RPMI8226 (cell line): ENCODE measurements at places on chromosomes 5 and 9.
A peak's percentile ranks its signal among the peaks of the same experiment; 100 is the strongest.

DNA sequence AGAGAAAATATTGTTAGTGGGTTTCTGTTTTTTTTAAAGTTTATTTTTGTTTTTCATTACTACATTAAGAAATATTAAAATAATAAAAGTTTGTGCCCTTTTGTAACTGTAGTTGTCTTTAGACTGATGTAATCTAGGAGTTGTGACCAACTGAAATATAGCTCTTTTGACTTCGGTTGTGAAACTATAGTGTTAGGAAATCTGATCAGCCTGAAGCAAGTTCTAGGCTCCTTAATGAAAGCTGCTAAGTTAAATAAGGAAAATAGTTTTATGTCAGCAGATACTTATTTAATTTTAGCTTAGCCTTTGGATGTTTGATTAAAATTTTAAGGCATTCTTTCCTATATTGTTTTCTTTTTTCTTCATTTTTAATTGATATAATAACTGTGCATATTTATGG lies 14.2 kb downstream of the AP3S1 start:
- DNase-seq, result no peak

DNA sequence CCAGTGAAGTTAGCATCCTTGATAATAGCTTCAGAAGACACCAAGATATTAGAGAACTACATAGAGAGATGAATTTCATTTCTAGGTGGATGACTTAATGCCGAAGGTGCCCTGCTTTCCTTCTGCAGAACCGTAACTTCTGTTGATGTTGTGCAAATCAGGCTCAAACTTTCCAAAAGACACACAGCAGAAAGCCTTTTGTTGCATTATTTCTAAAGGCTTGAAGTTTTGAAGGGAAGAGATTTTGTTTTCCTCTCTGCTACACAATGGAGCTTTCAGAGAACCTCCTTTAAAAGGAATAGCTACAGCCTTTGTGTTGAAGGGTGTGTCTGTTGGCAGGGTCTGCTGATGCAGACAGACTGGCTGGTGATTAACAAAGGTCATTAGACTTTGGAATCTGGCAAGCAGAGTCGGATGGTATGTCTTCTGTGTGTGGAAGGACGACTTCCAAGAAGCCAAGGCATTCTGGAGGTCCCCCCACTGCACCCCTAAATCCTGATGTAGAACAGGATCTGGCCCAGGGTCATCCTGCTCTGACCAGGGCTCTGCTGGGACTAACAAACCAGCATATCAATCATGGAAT lies 57.8 kb downstream of the ZNF462 start:
- no peak for DNase-seq

- peak; percentile 44 for DNase-seq
Measured at GRCh38 chr9:120913647-120914264, 12.8 kb downstream of the TRAF1 start.

DNA sequence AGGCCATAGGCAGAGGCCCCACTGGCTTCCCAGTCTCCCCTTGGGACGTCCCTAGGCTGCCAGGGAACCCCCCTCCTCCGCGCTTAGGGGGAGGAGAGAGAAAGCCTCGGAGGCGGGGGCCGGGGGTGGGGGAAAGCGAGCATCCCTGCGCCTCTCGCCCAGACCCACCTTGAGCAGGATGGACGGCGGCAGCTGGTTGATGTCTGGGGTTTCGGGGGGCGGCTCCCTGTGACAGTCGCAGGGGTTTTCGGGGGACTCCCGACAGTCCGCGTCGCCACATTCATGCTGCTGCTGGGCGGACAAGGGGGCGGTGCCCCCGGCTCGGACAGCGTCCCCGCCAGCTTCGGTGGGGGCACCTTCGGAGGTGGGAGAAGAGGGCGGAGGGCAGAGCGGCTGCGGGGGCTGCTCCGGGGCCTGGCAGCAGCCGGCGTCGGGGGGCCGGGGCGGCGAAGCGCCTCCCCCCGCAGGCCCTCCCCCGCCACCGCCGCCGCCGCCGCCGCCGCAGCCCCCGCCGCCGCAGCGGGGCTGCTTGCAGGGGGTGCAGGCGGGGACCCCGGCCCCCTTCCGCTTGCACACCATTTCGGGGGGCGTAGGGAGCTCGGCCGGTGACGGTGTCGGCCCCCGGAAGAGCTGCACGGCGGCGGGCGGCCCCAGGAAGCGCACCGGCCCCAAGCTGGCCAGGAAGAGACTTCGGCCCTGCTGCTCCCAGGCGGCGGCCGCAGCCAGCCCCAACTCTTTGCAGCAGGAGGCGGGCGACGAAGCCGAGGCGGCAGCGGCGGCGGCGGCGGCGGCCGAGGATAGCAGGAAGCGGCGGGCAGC lies 1.2 kb downstream of the FBXL17 start:
- peak; percentile 28 for DNase-seq

DNA sequence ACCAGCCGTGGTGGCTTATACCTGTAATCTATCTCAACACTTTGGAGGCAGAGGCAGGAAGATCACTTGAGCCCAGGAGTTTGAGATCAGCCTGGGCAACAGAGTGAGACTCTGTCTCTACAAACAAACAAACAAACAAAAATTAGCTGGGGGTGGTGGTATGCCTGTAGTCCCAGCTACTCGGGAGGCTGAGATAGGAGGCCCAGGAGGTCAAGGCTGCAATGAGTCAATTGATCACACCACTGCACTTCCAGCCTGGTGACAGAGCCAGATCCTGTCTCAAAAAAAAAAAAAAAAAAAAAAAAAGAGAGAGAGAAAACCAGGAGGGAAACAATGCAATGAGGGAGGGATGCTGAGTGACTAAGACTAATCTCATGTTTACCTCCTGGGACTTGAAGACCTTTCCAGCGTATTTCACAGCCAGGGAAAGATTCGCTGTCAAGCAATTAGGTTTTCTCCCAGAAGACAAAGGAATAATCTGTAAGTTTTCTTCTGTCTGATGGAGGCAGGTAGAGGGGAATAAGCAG lies 51.1 kb upstream of the MIER3 start:
- no peak for DNase-seq

GRCh38 chr5:16493261-16493660 lies 27.7 kb upstream of the ZNF622 start:
- no peak for DNase-seq

DNA sequence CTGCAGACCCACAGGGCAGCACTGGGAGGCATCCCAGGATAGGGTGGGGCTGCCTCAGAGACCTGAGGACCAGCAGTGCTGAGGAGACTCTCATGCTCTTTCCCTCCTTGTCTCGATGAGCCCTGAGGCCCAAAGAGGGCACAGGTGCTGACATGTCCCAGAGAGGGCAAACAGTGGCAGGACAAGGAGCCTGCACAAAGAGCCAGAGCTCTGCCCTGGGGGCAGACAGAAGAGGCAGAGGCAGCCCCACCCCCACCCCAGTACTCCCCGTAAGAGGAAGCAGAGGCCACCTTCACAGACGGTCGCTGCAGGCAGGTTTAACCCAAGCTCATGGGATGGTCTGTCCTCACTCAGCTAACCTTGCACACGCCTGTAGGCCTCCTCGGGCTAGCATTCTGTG lies 29.4 kb upstream of the TTLL11 start:
- DNase-seq, result no peak

DNA sequence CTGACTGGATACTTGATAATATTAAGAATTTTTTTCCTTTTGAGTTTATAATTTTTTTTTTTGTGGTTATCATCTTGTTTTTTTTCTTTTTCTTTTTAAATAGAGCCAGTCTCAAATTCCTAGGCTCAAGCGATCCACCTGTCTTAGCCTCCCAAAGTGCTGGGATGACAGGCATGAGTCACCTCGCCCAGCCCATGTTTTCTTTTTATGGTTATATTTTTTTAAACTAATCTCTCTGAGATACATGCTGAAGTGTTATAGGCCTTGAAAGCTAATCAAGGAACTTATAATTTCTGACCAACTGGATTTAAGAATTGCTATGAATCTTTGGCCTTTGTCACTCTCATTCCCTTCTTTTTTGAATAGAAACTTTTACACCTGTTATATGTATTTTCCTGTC lies 6.8 kb upstream of the AMACR start:
- no peak for DNase-seq

GRCh38 chr9:134551176-134551575 lies 90.4 kb upstream of the COL5A1 start:
- DNase-seq, result no peak

GRCh38 chr5:174355208-174355612 lies 309.7 kb downstream of the NSG2 start:
- no peak for DNase-seq

GRCh38 chr9:114065304-114065703 lies 12.8 kb downstream of the AMBP start:
- no peak for DNase-seq

DNA sequence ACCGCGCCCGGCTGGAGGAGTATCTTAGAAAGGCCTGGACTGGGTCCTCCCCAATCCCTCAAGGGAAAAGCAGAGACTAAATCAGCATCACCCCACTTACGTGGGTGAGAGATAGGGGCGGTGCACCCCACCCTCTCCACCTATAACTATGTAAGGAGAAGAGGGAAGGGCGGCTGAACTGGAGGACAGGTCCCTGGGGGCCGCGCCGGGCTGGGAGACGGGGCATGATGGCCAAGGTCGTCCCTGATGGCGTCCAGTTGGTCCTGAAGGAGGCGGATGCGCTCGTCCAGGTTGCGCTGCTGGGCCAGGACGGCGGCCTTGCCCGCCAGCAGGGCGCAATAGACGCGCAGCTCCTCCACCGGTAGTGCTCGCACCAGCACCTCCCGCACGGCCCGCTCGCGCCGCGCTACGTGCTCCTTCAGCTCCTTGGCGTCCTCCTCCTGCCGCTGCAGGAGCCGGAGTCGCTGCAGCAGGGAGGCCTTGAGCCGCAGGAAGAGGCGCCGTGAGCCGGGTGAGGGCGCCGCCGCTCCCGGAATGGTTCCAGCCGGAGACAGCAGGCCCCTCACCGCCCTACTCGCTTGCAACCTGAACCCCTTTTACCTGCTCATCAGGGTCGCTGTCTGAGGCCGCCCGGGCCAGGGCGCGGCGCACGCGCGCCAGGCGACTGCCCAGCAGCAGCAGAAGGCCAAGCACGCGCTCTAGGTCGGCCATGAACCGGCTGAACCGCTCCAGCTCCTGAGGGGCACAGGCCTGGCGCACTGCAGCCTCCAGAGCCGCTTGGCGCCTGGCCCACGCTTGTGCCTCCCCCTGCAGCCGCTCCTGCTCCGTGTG lies 7.6 kb downstream of the SHROOM1 start:
- no peak for DNase-seq

- no peak for DNase-seq
Measured at GRCh38 chr5:140220032-140220697, 45.2 kb downstream of the CYSTM1 start.

- no peak for DNase-seq
Measured at GRCh38 chr5:97547999-97548738, 365.1 kb upstream of the RIOK2 start.

DNA sequence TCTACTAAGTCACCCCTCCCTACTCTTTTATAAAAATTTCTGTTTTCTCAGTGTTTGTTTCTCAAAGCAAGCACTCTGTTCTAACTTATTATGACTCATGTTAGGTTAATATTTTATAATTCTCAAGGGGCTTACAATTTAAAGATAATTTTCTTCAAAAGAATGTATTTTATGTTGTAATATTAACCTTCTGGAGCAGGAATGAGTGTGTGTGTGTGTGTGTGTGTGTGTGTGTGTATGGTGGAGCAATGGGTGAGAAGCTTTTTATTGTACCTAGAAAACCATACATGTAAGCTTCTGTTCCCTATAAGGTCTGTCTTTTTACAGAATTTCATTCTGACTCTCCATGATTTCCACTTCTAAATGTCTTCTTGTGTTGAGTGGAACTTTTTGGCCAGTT lies 63.0 kb downstream of the PBX3 start:
- no peak for DNase-seq

DNA sequence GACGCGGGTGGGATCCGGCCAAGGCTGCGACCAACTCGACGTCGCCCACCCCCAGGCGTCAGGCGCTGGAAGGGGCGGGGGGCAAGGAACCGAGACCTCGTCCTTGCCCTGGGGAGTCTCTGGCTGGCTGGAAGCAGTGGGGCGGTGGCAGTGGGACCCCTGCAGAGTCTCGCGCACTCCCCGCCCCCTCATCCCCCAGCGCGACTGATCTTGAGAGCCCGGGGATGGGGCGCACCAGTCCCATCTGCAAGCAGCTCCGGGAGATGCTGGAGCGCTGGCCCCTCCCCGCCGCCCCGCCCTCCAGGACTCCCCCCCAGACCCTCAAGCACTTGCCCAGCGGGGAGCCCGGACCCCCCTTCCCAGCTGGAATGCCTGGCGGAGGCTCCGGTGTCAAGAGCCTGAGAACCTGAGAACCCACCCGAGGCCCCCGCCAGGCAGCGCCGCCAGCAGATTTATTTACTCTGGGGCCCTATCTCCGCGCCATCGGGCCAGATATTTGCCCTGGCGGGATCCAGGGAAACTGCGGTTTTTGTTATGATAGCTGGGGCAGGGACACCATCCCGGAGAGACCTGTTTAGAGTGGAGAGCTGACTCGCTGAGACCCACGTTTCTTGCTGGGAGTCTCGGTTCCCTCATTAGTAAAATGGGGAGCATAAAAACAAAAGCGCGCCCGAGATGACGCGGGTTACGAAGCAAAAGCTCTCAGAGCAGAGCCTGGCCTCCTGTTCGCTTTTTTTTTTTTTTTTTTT lies 1.2 kb downstream of the PRRT1B start:
- peak; percentile 12 for DNase-seq

GRCh38 chr5:93279296-93279963 lies 301.6 kb downstream of the NR2F1-AS1 start:
- no peak for DNase-seq

GRCh38 chr5:154356020-154356655 lies 89.7 kb upstream of the SAP30L start:
- no peak for DNase-seq

- no peak for DNase-seq
Measured at GRCh38 chr5:77697692-77698091, 59.2 kb upstream of the OTP start.

GRCh38 chr5:108858959-108859358 lies 111.3 kb downstream of the FER start:
- peak; percentile 61 for DNase-seq

DNA sequence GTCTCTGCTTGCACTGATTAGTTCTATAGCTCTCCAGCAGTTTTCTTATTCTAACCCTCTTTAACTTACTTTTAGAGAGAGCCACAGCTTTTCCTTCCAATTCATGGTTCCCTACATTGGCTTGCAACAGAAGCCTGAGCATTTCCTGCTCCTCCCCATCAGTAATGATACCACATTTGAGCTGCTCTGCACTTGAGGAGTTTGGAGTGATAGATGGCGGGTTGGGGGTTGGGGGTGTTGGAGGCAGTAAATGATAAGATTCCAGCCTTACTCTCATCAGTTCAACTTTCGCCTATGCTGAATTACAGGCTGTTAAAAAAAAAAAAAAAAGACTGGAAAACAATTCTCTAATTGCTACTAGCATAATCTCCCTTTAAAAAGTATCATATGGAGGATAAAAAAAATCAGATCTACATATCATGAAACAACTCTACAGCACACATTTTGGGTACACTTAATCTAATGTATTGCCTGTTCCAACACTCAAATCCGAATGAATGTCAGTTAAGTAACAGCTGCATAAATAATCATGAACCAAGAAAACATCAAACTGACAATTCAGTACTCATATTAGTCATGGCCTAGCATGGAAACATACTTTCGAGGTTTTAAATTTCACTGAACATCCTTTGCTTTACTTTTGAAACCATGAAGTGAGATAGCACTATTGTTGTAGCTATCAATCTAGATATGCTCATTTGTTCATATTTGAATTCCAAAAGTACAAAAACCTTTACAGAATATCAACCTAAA lies 224.7 kb downstream of the NFIB start:
- DNase-seq, result no peak
